ENCODE measurements at places on chromosomes 2 and 18. TPM values are rescaled to one million over a fixed set of nuclear protein-coding genes. Genes with fewer than 3 reads are reported as not detected.
A peak's percentile ranks its signal among the peaks of the same experiment; 100 is the strongest.

- no peak for DNase-seq
Measured at GRCh38 chr2:11310212-11310611, 34.2 kb downstream of the ROCK2 start.

- no peak for DNase-seq
Measured at GRCh38 chr2:2332381-2332780, 1.3 kb upstream of the MYT1L start.

PRSS56 gene
- not detected for polyA plus RNA-seq

DOK1 gene
- 8.0 TPM for polyA plus RNA-seq

DNA sequence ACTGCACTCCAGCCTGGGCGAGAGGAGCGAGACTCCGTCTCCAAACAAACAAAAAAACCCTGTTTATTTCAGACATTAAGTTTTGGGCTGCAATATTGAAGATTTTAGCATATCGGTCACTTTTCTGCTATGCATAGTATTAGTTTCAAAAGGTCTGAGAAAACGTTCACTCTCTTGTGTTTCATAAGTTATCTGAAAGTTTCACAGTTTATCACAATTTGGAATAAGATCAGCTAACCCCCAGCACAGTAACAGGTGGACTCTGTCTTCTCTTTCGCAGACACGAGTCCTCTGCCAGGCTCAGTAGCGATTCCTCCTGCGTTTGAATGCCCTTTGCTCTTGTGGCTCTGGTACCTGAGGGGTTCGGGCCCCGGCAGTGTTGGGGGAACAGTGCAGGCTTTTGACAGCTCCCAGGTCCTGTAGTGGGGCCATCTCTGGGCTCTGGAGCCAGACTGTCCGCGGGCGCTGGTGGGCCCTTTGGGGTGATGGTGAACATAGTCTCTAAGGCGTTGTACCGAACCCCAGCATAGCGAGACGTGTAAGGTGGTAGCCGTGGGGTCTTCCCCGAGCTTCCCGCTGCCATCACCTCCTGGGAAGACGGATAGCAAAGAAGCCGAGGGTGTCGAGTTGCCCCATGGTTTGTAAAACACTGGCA lies 20.4 kb downstream of the NFATC1 start:
- DNase-seq = no peak

DNA sequence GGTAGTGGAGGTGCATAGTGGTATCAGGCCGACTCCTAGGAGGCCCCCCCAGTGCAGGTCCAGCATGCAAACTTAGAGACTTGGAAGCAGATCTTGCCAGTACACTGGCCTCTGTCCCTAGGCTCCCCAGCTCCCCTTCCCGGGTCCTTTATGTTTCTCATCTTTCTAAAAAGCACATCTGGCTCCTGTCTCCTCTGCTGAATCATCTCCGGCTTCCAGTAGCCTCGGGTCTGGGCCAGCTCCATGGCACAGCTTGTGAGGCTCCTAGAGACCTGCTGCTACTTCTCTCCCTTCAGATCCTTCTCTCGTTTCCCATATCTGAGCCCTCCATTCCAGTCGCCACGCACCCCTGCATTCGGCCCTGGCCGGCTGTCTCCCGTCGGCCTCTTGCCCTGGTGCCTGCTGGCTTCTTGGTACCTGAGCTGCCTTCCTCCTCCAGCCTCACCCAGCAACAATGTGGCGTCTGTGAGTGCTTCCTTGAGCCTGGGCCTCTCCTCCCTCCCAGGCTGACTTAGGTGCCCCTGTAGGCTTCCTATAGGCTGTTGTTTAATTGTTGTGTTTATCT lies 6.6 kb downstream of the TRAF3IP1 start:
- DNase-seq = no peak

- no peak for DNase-seq
Measured at GRCh38 chr2:185785851-185786473, 47.4 kb downstream of the FSIP2 start.

GRCh38 chr2:207140265-207140664 lies 25.5 kb downstream of the KLF7 start:
- DNase-seq = no peak

REL gene
- polyA plus RNA-seq = 7.4 TPM

DNA sequence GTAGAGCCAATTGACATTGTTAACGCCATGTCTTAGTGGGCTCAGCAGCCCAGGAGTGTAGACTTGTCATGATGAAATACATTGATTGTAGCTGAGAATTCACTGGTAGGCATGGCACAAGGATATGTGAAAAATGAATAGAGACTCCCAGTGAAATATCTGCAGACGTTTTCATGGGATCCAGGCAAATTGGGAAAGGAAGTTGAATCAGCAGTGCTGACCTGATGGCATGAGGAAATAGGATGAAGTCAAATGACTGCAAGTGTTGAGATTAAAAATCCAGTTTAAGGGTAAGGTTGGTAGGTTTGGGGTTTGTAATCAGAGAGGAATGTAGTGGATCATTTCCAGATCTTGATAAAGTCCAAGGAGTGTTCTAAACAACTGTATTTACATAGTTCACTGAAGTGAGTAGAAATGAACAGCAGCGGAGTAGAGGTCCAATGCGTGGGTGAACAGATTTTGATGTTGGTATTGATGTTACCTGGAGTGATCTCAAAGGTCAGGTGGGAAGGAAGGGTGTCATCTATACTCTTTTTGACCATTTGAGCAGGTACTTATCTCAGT lies 24.6 kb downstream of the INSIG2 start:
- DNase-seq = no peak

C1QL2 gene
- polyA plus RNA-seq = not detected

DNA sequence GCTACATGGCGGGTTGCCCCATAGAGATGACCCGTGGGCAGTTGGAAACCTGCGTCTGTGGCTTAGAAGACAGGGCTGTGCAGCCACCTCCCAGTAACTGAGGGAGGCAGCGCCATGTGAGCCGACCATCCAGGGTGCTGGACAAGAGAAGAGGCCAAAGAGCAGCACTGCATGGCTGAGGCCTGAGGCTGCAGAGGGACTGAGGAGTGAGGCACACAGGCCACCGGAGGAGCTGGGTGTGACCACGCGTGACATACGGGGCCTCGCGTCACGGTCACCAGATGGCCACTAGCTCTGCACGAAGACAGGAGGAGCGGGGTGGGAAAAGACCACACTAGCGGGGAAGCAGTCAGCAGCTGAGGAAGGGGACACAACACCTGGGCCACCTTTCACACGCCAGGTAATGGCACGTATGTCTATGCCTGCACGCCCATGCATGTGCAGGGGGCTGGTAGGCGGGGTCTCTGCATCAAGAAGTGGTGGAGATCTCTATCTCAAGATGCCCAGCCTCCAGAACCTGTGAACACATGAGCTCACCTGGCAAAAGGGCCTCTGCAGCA lies 61.4 kb downstream of the NDUFA10 start:
- no peak for DNase-seq

GRCh38 chr2:209771474-209772289 lies at the start of gene UNC80:
Gene UNC80 (plus strand): TSS chr2:209771832. CDS start chr2:209772073, 241 bp downstream.
- DNase-seq = peak; percentile 76

DNA sequence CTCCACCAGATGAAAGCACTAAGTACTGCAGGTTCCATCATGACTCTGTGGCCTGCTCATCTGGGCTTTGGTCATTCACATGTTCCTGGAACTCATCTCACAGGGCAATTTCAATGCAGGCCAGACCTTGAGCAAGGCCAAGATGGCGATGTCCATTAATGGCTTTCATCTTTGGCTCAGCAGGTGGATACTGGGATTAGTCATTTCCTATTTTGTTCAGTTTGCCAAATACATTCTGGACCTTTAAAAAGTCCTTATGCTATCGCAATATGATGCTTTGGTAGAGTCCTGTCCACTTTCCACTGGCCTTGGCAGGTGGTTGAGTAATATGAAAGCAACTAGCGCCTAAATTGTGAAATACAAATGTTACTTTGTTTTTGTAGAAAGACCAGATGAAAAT lies 170.1 kb upstream of the REV1 start:
- no peak for DNase-seq

- DNase-seq = no peak
Measured at GRCh38 chr18:6745504-6746031, 16.1 kb downstream of the ARHGAP28 start.

DNA sequence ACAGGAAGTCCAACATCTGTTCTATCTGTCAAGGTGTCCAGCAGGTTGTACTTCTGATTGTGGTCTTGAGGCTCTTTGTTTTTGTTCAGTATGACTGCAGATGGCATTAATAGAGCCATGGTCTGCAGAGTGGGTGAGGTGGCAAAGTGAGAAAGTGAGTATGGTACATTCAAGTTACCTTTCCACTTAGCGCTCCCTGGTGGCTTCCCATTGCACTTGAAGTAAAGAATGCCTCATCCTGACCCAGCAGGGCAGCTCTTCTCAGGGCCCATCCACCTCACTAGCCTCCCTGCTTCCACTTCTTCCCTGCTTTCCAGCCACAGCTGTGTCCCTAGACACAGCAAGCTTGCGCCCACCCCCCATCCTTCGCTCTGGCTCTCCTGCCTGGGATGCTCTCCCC lies 148.0 kb upstream of the ALPP start:
- DNase-seq = no peak

UGT1A3 gene
- not detected for polyA plus RNA-seq

GRCh38 chr2:128322715-128323554 lies 4.3 kb upstream of the HS6ST1 start:
- no peak for DNase-seq

DNA sequence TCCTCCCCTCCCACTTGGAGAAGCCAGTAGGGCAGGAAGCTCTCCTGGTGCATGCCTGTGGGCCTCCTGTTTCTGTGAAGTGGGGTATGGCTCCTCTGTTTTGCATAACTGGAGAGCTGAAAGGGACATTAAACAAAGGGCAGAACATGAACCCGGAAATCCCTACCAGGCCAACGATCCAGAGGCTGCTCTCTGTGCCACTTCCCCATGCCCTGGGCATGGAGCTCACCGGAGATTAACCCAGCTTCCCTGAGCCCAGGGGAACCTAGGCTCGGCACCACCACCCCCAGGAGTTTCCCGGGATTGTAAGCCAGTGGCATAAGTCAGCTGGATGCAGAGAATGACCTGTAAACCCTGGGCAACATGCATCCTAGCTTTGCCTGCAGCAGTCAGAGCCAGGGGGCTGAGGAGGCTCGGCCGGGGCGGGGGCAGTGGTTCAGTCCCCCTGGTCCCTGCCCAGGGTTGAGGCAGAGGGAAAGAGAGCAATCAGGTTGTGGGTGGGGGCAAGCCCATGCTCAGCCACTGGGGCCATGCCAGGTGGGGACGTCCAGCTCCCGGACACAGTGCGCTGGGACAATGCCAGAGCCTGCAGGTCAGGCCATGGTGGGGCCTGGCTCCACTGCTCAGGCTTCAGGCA lies 49.5 kb downstream of the TIMM21 start:
- DNase-seq = no peak

GRCh38 chr2:165827016-165827920 lies 33.2 kb upstream of the GALNT3 start:
- DNase-seq = no peak

LHCGR gene
- polyA plus RNA-seq = 0.22 TPM

IKZF2 gene
- polyA plus RNA-seq = 8.4 TPM

DNA sequence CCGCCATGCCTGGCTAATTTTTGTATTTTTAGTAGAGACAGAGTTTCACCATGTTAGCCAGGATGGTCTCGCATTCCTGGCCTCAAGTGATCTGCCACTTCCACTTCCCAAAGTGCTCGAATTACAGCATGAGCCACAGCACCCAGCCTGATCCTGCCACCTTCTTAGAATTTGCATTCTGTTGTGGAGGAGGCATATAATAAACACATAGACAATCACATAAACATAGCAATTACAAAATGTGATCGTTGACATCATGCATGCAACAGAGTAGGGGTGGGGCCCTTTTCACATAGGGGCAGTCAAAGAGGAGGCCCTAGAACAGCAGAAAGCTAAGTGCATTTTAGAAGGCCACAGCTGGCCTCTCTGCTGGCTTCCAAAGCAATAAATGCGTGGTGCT lies 39.9 kb upstream of the TSPYL6 start:
- DNase-seq = peak; percentile 63

DNA sequence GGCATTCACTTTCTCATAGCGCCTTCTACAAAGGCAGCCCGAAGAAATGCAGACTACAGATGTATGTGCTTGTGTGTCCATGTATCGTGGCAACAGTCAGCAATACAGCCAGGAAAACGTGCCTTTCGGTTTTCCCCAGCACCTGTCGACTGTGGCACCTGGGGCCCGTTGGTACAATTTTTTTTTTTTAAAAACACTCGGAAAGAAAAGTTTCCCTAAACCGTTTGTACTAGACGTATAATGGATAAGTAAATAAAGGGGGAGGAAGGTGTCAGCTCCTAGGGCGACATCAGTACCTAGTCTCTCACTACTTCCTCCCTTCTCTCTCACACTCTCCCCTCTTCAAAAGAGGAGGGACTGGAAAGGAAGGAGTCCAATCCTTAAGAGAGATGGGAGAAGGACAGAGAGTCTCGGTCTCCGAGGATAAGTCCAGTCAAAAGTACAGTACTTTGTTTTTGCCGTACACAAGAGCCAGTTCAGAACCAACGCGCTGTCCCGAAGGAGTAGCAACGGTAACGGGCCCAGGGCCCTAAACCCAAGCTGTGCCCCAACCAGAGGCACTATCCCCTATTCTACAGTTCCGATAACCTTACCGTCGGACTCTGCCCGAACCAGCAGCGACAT lies 759 bp downstream of the PPP4R3B start:
- peak; percentile 41 for DNase-seq

DNA sequence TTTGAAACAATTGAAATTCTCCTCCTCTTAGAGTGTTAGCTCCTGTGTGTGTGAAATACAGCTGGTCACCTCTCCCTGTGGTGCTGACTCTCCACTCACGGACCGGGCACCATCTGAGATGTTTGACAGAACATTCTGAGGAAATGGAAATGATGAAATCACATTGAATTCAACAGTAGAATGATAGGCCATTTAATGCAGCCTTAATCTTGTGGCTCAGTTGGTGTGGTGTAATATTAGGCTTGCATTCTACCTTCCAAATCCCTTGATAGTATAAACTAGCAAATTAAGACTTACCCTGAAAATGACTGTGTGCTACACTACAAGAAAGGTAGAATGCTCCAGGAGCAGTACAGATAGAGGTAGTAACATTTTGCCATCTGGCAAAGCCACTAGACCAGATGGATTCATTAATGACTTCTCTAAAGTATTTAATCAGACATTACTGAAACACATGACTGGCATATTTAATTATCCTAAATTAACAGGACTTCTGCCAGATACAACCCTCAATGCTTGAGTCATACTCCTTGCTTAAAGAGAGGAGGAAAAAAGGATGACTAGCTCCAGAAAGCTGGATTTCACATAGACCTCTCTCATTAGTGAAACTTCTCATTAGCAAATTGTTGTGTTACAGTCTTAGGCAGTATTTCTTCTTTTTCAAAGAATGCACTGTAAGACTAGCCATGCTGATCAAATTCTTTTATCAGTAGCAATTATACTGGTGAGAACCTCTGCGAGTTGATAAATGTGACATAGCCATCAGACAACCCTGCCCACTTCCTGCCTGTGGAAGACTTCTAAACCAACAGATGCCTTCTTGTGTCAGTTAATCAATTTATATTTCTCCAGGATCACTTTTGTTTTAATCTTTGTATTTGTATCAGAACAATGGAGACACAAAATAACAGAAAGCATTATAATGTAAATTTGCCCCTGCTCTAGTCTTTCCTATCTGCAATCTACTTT lies 80.6 kb downstream of the EML6 start:
- no peak for DNase-seq

TRAF3IP1 gene
- 19.7 TPM for polyA plus RNA-seq

- DNase-seq = no peak
Measured at GRCh38 chr2:221747289-221747972, 175.3 kb upstream of the EPHA4 start.

TANC1 gene
- 52.8 TPM for polyA plus RNA-seq

GRCh38 chr2:207282916-207283315 lies 117.2 kb upstream of the KLF7 start:
- no peak for DNase-seq

PAX8 gene
- polyA plus RNA-seq = 227 TPM

- DNase-seq = no peak
Measured at GRCh38 chr2:73033766-73034381, 37.6 kb downstream of the SFXN5 start.

- DNase-seq = no peak
Measured at GRCh38 chr2:168181825-168182224, 65.6 kb downstream of the STK39 start.

SLC30A3 gene
- 4.4 TPM for polyA plus RNA-seq
